CD14-positive monocyte (primary cell): ENCODE measurements at places on chromosomes 1 and 21. TPM values are rescaled to one million over a fixed set of nuclear protein-coding genes. Genes with fewer than 3 reads are reported as not detected.

- H3K27me3 ChIP-seq = no peaks in the 10 kb centered on the region
- H3K4me1 ChIP-seq = peaks cover 23% of the 10 kb centered on the region
- H3K27ac ChIP-seq = peak overlapping the region; percentile 42
- no peaks in the 10 kb centered on the region for H3K36me3 ChIP-seq
- peak; percentile 42 for DNase-seq
- H3K4me3 ChIP-seq = peak overlapping the region; percentile 62
Measured at GRCh38 chr1:145871994-145872924, 13.4 kb upstream of the PIAS3 start.

GRCh38 chr1:178052650-178053461, 41.0 kb upstream of the RASAL2 start:
- H3K36me3 ChIP-seq = no peaks in the 10 kb centered on the region
- H3K4me3 ChIP-seq = no peak overlapping the region
- H3K4me1 ChIP-seq = peaks cover 27% of the 10 kb centered on the region
- H3K27me3 ChIP-seq = no peaks in the 10 kb centered on the region

- DNase-seq = no peak
- no peaks in the 10 kb centered on the region for H3K4me1 ChIP-seq
- no peak overlapping the region for H3K4me3 ChIP-seq
- H3K36me3 ChIP-seq = no peaks in the 10 kb centered on the region
- no peak overlapping the region for H3K27ac ChIP-seq
Measured at GRCh38 chr21:40002978-40003377, 135.7 kb downstream of the PCP4 start.

- no peaks in the 10 kb centered on the region for H3K4me1 ChIP-seq
- no peak for DNase-seq
- no peak overlapping the region for H3K27ac ChIP-seq
- no peak overlapping the region for H3K4me3 ChIP-seq
- no peaks in the 10 kb centered on the region for H3K27me3 ChIP-seq
Measured at GRCh38 chr1:209531549-209531948, 52.0 kb upstream of the CAMK1G start.

- DNase-seq = no peak
- H3K27me3 ChIP-seq = no peaks in the 10 kb centered on the region
Measured at GRCh38 chr1:118564961-118565703, 380.1 kb upstream of the SPAG17 start.

DNA sequence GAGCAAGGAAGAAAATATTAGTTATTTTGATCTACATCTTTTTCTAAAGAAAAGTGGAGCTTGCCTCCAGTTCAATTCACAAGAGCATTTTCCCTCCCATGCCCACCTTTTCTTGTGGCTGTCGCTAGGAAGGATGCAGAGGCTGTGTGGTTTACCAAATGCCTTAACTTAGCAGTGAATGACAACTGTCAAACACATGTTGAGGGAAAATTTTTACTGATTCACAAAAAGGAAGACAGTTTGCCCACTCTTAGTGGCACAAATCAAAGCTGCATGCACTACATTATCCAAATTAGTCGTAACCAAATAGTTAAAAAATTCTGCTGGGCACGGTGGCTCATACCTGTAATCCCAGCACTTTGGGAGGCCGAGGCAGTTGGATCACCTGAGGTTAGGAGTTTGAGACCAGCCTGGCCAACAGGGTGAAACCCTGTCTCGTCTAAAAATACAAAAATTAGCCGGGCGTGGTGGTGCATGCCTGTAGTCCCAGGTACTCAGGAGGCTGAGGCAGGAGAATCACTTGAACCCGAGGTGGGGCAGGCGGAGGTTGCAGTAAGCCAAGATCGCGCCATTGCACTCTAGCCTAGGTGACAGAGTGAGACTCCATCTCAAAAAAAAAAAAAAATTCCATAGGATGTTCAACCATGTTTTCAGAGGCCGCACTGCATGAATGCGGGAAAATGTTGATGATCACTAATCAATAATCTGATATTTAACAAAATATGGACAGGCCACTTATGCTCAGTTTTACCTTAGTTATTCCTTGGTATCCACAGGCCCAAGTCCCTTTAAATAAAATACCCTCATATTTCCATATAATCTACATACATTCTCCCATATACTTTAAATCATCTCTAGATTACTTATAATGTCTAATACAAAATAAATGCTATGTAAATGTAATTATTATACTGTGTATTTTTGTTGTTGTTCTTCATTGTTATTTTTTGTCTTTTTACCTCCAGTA, 9.0 kb downstream of the COX20 start:
- no peaks in the 10 kb centered on the region for H3K4me1 ChIP-seq
- H3K36me3 ChIP-seq = peaks cover 86% of the 10 kb centered on the region
- no peak overlapping the region for H3K27ac ChIP-seq
- DNase-seq = no peak
- H3K27me3 ChIP-seq = no peaks in the 10 kb centered on the region
- H3K4me3 ChIP-seq = no peak overlapping the region

DNA sequence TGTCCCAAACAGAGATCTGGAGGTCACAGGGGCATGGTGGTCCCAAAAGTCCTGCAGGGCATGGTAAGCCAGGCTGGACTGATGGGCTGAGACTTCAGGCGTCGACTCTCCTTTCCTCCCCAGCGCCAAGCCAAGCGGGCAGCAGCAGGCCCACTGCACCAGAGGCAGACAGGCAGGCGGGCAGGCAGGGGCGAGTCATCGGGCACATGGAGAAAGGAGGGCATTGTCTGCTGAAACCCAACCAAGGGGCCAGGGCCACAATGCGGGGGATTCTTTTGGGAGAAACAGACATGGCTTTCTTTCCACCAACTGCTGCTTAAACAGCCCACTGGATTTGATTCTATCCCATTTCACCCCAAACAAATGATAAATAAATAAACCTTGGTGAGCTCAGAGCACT, 46.2 kb downstream of the TRABD2B start:
- no peaks in the 10 kb centered on the region for H3K27me3 ChIP-seq
- no peak overlapping the region for H3K27ac ChIP-seq
- H3K4me1 ChIP-seq = no peaks in the 10 kb centered on the region
- no peak for DNase-seq

DNA sequence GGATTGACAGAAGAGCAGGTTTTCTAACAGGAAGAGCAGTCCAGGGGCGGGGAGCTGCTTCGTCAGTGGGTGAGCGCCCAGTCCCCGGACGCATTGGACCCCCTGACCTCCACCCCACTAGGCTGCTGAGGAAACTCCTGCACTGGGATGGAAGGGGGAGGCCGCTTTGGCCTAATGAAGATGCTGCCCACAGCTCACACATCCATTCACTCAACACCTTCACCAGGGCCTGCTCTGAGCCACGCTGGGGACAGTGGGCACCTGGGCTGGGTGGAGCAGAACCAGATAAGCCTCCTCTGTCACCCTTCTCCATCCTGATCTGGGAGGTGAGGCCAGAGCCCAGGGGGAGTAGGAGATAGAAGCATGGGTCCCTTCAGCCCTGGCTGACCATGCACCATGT, 13.3 kb downstream of the LRP8 start:
- no peak overlapping the region for H3K27ac ChIP-seq
- no peak overlapping the region for H3K4me3 ChIP-seq
- peaks cover 49% of the 10 kb centered on the region for H3K36me3 ChIP-seq

- H3K27me3 ChIP-seq = no peaks in the 10 kb centered on the region
- no peak overlapping the region for H3K27ac ChIP-seq
- no peak overlapping the region for H3K4me3 ChIP-seq
- H3K4me1 ChIP-seq = no peaks in the 10 kb centered on the region
- no peak for DNase-seq
Measured at GRCh38 chr1:90357995-90358394, 359.1 kb downstream of the BARHL2 start.

DNA sequence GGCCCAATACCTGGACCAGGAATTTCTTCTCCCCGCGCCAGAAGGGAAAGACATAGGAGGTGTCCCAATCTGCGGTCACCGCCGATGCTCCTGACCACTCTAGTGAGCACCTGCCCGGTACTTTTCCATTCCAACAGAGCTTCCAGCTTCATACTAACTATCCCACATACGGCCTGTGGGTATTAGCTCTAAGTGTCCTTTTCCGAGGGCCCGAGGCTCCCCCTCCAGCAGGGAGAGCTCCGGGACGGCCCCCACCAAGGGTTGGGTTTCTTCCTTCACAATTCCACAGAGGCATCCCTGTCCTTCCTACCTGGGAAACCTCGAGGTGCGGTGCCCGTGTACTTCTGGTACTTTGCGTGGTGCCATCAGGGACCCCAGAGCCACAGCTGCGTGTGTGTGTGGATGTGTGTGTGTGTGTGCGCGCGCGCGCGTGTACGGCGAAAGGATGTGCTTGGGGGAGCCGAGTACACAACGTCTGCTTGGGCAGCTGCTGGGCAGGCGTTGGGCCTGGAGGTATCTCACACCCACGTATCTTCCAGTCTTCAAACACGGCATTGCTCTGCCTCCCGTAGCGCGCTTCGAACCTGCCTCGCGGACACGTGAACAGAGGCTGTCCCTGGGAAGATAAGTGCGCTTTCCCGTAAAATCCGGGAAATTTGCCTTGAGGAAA, 2.4 kb upstream of the SIM2 start:
- no peaks in the 10 kb centered on the region for H3K36me3 ChIP-seq
- no peak overlapping the region for H3K27ac ChIP-seq
- peaks cover 94% of the 10 kb centered on the region for H3K27me3 ChIP-seq
- DNase-seq = no peak
- no peak overlapping the region for H3K4me3 ChIP-seq
- H3K4me1 ChIP-seq = no peaks in the 10 kb centered on the region

GRCh38 chr1:237814319-237814924, 76.3 kb downstream of the ZP4 start:
- no peak overlapping the region for H3K27ac ChIP-seq
- no peaks in the 10 kb centered on the region for H3K36me3 ChIP-seq
- no peak overlapping the region for H3K4me3 ChIP-seq
- no peak for DNase-seq
- no peaks in the 10 kb centered on the region for H3K4me1 ChIP-seq

DNA sequence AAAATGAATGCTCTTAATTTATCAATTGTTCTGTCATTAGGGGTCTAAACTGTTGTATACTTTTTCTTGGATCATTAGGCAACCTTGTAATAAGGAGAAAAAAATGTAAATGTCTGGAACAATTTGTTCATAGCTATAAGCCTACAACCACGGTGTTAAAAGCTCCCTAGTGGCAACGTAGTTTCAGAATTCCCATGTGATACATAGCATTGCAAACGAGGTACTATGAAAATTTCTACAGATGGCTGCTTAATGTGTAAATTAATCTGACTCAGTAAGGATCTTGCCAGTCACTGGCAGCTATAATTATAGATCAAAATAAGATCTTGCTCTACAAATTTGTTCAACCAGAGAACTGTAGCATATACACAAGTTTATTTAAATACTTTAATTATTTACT, 304.1 kb upstream of the ADGRL4 start:
- no peak overlapping the region for H3K4me3 ChIP-seq
- no peak overlapping the region for H3K27ac ChIP-seq
- no peaks in the 10 kb centered on the region for H3K36me3 ChIP-seq

- H3K36me3 ChIP-seq = no peaks in the 10 kb centered on the region
- H3K27ac ChIP-seq = no peak overlapping the region
- DNase-seq = no peak
- H3K27me3 ChIP-seq = peaks cover 21% of the 10 kb centered on the region
- peaks cover 25% of the 10 kb centered on the region for H3K4me1 ChIP-seq
Measured at GRCh38 chr1:42961312-42962091, 2.8 kb upstream of the SLC2A1 start.

DNA sequence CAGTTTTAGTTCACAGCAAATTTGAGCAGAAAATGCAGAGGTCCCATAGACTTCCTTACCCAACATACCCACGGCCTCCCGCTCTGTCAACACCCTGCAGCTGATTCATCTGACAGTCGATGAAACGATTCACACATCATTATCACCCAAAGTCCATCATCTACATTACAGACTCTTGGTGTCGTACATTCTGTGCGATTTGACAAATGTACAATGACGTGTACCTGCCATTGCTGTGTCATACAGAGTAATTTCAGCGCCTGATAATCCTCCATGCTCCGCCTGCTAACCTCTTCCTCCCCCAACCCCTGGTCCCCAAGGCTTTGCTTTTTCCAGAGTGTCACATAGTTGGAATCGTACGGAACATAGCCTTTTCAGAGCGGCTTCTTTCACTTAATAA, 94.7 kb upstream of the SLC25A33 start:
- no peak overlapping the region for H3K27ac ChIP-seq
- H3K4me3 ChIP-seq = no peak overlapping the region
- H3K4me1 ChIP-seq = peaks cover under 1% of the 10 kb centered on the region

DNA sequence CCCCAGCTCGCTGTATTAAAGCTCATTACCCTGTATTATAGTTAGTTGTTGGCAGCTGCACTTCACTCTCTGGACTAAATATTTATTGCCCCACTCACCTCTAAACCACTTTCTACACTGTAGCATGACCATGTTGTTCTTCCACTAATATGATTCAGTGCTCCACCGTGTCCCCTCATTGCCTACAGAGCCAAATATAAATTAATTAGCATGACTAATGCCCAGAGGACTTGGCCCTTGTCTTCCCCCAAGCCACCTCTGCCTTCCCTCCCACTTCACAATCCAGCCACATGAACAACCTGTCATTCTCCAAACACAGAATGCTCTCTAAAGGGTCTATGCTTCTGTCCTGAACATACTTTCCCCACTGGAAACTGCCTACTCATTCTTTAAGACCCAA, 276.5 kb downstream of the PLPP3 start:
- no peaks in the 10 kb centered on the region for H3K27me3 ChIP-seq
- no peak for DNase-seq
- no peaks in the 10 kb centered on the region for H3K4me1 ChIP-seq
- H3K4me3 ChIP-seq = no peak overlapping the region
- no peak overlapping the region for H3K27ac ChIP-seq

DNA sequence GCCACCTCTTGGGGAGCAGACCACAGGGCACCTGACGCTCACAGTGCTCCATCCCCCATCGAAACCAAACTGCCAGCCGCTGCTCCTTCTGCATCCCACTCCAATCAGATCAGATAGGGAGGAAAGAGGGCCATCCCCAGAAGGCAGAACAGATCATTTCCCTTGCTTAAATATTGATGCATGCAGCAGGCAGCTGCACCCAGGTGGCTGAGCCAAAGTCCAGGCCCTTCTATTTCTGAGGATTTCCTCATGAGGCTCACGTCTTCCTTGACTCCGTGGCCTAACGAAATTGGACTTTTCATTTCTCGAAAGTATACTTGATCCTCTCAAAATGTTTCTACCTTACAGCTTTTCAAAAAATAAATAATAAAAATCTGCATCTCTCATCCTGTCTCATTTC, 239.2 kb downstream of the ATG4C start:
- H3K4me1 ChIP-seq = no peaks in the 10 kb centered on the region
- H3K36me3 ChIP-seq = no peaks in the 10 kb centered on the region
- no peak for DNase-seq
- no peak overlapping the region for H3K27ac ChIP-seq
- no peak overlapping the region for H3K4me3 ChIP-seq

GRCh38 chr1:204909109-204909508, 38.4 kb downstream of the NFASC start:
- no peak overlapping the region for H3K27ac ChIP-seq
- peaks cover 8% of the 10 kb centered on the region for H3K27me3 ChIP-seq
- no peak for DNase-seq

Gene ATP1A4
- polyA plus RNA-seq = not detected

Gene CELA2B
- polyA plus RNA-seq = not detected

Gene LCE1D
- not detected for polyA plus RNA-seq

Gene CAMK1G
- not detected in 2 replicates for polyA plus RNA-seq

Gene TEDDM1
- not detected for polyA plus RNA-seq

Gene C2CD2
- polyA plus RNA-seq = 14.1 and 17.0 TPM in 2 replicates

Gene CIART
- polyA plus RNA-seq = not detected

Gene PDE4B
- polyA plus RNA-seq = 14.5 and 52.8 TPM in 2 replicates

Gene OR2L8
- polyA plus RNA-seq = not detected in 2 replicates
